CD4-positive, alpha-beta memory T cell (primary cell): ENCODE measurements at places on chromosomes 16 and 17.

GRCh38 chr16:67914758-67915495 is 16.7 kb downstream of the CTRL start:
- DNase-seq = no peak

DNA sequence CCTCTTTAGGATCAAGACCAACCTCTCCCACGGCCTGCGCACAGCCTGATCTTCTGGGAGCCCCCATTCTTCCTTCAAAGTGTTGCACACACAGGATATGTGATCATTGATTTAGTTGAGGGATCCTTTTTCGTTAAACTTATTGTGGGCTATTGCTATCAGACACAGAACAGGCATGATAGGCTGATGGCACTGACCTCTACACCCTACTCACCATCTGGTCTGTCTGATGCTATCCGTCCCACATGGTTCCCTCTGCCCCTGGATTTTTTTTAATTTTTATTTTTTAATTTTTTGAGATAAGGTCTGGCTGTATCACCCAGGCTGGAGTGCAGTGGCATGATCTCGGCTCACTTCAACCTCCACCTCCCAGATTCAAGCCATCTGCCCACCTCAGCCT is 19.2 kb upstream of the LITAF start:
- no peak for DNase-seq

DNA sequence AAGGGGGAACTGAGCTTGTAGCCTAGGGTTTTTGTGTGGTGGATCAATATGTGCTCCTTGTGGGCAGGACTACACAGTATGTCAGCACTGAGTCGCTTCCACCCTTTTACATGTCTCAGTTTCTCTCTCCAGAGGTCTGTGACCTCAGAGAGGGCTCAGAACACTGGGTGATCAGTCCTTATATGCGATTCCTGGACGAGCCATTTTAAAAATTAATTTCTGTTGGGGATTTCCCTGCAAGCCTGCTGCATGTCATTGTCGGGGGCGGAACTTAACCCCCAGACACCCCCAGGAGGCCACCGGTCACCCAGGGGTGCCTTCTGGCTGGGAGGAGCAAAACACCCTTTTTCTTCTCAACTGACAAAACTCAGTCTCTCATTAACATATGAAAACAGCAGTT is 14.1 kb downstream of the DHRS7B start:
- no peak for DNase-seq

DNA sequence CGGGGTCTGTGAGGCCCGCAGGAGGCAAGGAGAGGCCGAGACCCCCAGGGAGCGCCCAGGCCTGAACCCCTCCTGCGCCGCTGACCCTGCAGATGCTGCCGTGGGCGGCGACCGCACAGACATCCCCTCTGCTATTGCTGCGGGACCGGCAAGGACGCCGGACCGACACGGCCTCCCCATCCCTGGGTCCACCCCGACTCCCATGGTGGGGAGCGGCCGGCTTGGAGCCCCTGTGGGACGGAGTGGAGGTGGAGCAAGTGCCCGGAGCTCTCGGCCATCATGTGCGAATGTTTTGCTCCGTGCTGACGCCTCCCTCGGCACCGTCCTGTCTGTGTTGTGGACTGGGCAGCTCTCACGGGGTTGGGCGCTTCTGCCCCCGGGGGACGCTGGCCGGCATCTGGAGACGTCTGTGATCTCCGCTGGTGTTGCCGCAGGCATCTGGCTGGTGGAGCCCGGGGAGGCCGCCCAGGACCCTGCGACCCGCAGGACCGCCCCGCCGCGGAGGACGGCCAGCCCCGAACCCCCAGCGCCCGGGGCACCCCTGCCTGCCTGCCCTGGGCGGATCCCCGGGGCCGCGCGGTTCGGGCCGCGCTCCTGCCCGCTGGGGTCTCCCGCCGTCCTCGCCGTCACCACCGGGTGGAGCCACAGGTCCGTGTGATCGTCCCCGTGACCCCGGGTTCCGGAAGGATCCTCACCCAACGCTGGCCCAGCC is 12.8 kb upstream of the GNG13 start:
- DNase-seq = peak; percentile 40

GRCh38 chr17:42798383-42799380 is at the start of the genes CNTD1 and COA3:
CNTD1 (plus strand) TSS chr17:42798861; CDS start chr17:42799068, 207 bp downstream.
COA3 (minus strand) TSS chr17:42798704; CDS start chr17:42798681, 23 bp downstream.
- DNase-seq = peak; percentile 68

GRCh38 chr16:5845046-5845445 is 747.5 kb upstream of the EEF2KMT start:
- no peak for DNase-seq

DNA sequence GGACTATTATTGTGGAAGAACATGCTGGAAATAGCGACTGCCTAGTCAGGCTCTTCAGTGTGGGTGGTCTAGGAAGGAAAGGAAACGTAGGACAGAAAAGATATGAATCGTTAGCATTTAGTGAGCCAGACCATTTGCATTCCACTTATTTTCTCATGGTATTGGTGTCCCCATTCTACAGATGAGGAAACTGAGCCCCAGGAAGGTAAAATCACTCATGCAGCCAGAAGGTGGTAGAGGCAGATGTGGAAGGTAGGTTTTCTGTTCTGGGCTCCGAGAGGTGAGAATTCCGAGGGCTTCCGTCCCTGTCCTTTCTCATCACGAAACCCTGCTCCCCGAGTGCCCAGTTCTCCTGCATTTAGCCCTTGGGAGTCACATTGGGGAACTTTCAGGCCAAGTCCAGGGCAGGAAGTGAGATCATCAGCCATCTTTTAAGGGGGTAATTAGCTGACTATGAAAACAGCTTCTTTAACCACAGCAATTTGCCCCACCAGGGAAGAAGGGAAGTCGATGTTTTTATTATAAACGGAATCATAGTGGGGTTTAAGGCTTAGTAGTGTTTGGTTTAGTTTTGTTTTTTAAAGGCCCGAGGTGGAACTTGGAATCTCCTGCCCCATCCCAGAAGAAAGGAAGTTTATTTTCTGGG is 110.7 kb upstream of the IRX3 start:
- DNase-seq = no peak

- no peak for DNase-seq
These were observed 162.9 kb downstream of the COPRS start for GRCh38 chr17:31696184-31696602.

DNA sequence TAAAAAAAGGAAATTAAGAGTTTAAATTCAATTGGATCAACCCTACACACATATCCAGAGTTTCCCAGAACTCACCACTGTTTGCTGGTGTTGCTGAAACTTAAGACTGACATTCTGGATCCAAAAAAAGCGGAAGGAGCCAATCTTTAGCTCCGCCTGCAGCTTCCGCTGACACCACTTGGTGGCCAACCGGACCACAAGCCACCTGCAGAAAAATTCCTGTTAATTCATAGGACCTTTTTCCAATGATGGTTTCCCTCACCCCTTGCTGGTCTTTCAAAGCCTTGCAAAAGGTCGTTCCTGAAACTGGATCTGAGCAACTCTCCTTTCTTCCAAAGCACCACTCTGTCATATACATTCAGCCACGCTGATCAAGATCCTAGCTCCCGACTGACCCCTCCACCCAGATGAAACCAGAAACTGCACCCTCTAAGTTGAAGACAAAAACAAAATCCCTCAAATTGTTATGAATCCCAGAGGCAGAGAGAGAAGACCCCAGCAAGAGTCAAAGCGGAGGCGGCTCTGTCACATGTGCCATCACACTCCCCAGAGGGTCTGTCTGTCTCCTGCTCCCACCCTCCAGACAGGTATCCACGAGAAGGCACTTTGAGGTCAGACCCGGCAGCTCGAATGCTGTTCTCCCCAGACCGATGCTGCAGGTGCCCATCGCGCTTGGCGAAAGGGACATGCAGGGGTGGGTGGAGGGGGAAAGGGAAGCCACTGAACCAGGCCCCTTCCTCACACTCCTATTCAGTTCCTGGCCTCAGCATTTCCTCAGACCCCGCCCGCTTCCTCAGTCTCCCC is 773 bp downstream of the BLTP2 start:
- no peak for DNase-seq

DNA sequence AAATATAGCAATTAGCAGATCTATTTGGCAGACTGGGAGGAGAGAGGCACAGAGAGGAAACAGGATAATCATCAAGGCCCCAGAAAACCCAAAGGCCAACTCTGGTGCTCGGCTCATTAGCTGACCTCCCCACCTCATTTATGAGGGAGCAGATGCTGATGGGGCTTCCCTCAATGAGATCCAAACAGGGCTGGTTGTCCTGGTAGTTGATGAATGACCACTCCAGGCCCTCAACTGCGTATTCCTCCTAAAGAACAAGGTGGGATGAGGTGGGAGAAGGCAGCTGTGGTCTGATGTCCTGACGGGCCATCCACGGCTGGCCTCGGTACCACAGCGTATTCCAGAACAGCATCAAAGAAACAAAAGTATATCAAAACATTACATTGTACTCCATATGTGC is 20.8 kb downstream of the ZNHIT3 start:
- no peak for DNase-seq

- DNase-seq = no peak
These were observed 19.5 kb upstream of the RAP1GAP2 start for GRCh38 chr17:2776589-2777241.

- no peak for DNase-seq
These were observed 1.5 kb downstream of the SLC13A5 start for GRCh38 chr17:6711681-6712057.

- DNase-seq = no peak
These were observed 7.1 kb downstream of the RBFOX1 start for GRCh38 chr16:7339700-7340099.

DNA sequence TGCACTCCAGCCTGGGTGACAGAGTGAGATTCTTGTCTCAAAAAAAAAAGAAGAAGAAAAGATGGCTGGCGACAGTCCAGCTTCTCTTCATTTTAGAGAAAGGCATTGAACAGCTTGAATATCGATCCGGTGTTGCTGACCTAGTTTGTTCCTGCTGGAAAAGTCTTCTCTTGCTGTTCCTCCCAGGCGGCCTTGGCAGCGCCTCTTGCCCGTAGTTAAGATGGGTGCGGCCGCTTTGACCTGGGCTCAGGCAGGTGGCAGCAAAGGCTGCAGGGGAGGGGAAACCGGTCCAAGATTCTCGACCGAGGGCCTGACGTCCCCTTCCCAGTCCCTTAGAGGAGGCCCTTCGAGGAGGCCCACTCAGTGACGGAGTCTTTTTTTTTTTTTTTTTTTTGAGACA is 3.8 kb upstream of the ZNF764 start:
- no peak for DNase-seq

GRCh38 chr16:79100447-79100846 is 500.1 kb downstream of the MAF start:
- no peak for DNase-seq

DNA sequence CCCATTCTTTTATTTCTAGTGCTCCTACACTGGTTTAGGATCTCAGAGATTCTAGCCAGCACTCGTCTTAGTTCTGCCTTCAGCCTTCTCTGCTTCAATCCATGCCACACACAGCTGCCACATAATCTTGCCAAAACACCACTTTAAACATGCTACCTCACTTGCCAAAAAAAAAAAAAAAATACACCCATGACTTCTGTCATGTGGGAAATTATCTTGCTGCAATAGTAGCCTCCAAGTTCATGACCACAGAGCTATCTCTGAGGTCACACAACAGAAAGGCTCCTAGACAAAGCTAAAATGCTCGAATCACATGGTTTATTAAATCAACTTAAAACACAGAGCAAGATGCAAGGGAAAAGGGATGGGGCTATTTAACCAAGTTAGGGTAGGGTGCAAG is 18.1 kb downstream of the FZD2 start:
- no peak for DNase-seq

DNA sequence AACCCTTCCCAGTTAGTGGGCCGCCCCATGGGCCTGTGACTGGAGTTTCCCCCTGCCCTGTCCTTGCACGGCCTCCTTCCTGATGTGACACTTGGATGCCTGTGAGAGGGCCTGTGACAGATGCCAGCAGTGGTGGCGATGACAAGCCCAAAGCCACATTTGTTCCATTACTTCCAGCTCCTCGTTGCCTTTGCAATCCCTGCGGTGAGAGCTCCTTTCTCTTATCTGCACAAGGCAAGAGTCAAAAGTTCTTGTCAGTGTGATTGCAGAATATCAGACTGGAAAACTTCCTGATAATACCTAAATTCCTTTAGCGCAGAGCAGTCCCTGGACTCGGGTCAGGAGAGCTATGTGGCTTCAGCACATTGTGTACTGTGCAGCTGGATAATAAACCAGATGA is 54.4 kb upstream of the ARHGAP44 start:
- no peak for DNase-seq

GRCh38 chr17:6426356-6427101 is 8.4 kb downstream of the AIPL1 start:
- DNase-seq = no peak

GRCh38 chr16:75445298-75445697 is 12.0 kb upstream of the CFDP1 start:
- DNase-seq = no peak

DNA sequence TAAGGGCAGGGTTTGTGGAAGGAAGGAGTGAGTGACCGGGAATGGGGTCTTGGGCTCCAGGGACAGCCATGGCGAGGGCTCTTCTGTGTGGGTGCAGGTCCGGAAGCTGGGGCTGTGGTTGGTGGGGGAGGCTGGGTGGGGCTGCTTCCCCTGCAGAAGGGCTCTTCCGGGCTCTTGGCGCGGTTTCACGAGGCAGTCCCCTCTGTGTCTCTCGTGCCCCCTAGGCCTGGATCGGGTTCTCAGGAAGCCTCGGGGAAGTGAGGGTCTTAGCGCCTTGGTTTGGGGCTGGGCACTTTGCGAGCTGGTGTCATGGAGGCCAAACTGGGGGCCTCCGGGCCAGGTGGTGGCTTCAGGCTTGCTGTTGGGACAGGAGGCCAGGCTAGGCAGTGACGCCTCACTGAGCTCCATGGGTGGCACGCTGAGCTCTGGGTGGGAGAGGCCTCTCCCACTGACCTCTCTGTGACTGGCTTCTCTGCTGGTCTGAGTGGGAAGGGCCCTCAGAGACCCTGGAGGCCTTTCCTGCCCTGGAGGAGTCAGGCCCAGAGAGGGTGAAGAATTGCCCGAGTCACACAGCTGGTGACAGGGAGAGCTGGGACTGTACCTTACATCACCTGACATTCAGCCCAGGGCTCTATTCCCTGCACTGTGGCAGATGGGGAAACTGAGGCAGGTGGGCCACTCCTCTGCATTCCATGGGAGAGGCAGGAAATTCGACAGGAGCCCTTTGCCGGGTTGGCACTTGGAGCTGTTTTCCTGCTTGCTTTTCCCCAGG is 8.2 kb downstream of the ADCY7 start:
- DNase-seq = peak; percentile 66

DNA sequence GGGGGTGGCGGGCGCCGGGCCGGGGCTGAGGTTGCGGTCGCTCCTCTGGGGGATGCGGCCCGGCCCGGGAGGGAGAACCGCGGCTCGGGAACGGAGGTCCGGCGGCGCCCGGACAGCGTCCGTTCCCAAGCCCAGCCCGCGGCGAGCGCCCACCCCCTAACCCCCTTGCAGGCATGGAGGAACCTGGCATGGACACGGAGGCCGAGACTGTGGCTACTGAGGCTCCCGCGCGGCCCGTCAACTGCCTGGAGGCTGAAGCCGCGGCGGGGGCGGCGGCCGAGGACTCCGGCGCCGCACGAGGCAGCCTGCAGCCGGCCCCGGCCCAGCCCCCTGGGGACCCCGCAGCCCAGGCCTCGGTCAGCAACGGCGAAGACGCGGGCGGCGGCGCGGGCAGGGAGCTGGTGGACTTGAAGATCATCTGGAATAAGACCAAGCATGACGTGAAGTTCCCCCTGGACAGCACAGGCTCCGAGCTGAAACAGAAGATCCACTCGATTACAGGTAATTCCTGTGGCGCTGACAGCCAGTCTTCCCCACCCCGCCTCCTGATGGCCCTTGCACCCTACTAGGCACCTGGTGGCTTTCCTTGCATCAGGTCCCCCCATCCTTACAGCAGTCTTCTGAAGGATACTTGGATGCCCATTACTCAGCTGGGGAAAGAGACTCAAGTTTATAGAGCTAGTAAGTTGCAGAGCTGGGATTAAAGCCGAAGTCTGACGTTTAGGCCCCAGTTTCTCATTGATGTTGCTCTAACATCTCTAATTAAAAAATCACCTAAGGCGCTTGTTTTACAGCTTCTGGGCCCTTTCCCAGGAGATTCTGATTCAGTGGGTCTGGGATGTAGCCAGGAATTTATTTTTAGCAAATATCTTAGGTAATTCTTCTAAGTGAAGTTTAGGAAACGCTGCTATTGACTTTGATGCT is 514 bp downstream of the UBFD1 start:
- peak; percentile 2 for DNase-seq
